ENCODE measurements at places on chromosomes 5 and 9.

GRCh38 chr5:53111139-53111538 lies 1.6 kb upstream of the MOCS2 start:
- no peak for DNase-seq

DNA sequence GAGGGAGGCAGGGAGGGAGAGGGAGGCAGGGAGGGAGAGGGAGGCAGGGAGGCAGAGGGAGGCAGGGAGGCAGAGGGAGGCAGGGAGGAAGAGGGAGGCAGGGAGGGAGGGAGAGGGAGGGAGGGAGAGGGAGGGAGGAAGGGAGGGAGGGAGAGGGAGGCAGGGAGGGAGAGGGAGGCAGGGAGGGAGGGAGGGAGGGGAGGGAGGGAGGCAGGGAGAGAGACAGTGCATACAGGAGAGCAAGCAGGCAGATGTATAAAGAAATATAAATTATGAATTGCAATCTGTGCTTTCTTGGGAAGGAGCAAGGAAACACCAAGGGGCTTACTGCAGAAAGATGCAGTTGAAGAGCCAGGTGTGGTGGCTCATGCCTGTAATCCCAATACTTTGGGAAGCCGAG lies 147.2 kb upstream of the PANK3 start:
- no peak for DNase-seq

DNA sequence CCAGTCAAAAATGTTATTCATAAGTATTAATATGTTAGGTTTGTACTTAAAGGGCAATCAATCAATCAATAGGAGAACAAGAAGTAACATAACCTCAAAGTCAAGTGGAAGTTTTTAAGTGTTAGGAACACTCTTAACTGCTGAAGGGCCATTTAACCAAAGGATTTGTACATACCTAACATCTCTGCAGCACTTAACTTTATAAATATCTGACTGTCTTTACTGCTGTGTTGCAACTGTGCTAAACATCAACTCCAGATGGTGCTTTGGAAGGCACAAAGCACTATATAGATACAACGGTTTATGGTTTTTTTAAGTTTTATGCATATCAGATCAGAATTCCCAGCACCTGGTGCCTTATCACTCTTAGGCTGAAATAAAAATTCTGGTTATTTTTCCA lies 604.9 kb upstream of the PTGER4 start:
- DNase-seq, result no peak

- DNase-seq, result no peak
Observed at GRCh38 chr9:126498331-126498730, 115.4 kb upstream of the LMX1B start.

GRCh38 chr9:71680189-71680980 lies 87.9 kb downstream of the CEMIP2 start:
- no peak for DNase-seq

DNA sequence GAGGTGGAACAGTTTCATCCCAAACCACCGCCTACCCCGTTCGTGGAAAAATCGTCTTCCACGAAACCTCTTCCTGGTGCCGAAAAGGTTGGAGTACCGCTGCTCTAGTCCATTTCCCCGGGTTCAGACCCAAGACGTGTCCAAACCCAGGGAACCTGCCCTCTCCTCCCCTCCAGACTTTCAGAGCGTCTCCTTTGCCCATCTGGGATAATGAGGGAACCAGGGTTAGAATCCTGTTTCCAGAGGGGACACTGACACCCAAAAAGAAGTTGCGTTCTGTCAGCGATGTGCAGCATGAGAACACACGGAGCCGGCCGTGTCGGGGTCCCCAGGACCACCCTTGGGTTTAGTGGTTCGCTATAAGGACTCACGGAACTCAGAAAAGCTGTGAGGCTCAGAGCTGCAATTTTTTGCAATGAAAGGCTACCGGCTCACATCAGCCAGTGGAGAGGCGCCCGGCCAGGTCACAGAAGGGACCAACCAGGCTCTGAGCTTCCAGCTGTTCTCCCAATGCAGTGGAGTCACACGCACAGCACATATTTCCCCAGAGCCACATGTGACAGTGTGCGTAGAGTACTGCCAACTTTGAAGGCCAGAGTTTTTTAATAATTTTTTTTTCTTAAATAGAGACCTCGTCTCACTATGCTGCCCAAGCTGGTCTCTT lies 19.4 kb downstream of the LAMC3 start:
- DNase-seq, result no peak

GRCh38 chr5:54728588-54728915 lies 211.0 kb downstream of the SNX18 start:
- DNase-seq, result no peak

- no peak for DNase-seq
Observed at GRCh38 chr9:134208310-134208841, 44.0 kb upstream of the RNU6ATAC start.

- DNase-seq, result no peak
Observed at GRCh38 chr5:134492568-134492967, 32.9 kb upstream of the JADE2 start.

DNA sequence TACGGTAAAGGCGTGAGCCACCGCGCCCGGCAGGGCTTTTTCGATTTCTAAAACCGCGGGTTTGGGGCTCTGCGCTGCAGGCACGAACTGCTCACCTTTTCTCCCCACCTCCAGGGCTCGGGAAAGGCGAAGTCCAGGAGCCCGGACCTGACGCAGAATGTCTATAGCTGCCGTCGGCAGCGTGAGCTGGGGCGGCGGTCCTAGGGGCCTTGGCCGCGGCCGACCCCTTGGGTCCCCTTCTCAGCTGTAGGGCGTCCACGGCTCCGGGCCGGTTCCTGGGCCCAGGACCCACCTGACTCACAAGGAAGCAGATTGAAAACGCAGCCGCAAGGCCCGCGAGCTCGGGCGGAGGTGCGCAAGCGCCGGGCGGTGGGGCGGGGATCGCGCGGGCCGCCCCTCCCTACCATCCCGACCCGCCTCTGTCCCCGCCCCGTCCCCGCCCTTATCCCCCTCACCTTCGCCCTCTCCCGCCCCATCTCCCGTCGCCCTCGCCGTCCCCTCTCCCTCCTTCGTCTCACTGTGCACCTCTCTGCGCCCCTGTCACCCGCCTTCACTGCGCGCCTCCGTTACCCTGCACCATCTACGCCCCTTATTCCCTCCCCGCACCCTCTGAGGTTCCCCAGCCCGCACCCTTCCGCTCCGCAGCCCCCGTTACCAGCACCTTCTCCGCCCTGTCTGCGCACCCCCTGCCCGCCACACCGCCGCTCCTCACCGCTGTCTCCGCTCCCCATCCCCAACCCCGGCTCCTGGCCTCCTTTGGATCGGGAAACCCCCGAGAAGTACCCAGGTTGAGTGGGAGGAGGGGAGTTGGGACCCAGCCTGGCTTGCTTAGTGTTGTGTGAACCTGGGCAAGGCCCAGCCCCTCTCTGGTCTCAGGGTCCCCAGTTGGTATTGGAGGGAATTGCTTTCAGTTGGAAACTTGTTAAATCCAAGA lies at the start of gene HDHD3:
Gene HDHD3, minus strand, starts transcription at position 353 of the 934 bp plus-strand sequence. CDS start 2,632 bp downstream, outside the sequence.
- peak; percentile 66 for DNase-seq

- no peak for DNase-seq
Observed at GRCh38 chr5:6785161-6785860, 72.1 kb downstream of the TENT4A start.

DNA sequence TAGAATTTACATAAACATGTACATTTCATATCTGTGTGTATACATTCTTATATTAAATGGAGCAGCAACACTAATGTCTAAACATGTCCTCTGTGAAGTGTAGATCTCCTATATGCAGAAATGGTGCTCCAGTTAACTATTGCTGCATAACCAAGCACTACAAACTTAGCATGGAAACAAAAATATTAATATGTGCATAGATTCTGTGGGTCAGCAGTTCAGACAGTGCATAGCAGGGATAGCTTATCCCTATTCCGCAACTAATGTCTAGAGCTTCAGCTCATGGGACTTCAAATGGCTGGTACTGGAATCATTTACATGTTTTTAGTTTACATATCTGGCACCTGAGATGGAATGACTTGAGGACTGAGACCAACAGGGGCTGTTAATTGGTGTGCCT lies 652.1 kb downstream of the TLE4 start:
- DNase-seq, result no peak

DNA sequence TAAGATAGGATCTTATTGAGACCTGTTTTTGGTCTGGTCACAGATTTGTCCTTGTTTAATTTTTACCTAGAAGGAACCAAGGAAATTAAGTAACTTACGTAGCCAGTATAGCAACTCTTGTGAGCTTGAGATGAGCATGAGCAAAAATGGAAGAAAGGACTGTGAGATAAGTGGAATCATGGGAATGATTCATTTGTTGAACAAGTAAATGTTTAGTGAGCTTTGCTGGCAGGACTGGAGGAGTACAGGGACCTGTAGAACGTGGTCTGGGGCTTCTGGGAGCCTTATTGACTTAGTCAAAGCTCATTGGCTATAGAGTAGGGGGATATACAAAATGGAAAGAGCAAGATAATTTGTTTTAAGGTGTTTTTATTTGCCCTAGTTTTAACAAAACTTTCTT lies 3.0 kb downstream of the RAD23B start:
- DNase-seq, result no peak

DNA sequence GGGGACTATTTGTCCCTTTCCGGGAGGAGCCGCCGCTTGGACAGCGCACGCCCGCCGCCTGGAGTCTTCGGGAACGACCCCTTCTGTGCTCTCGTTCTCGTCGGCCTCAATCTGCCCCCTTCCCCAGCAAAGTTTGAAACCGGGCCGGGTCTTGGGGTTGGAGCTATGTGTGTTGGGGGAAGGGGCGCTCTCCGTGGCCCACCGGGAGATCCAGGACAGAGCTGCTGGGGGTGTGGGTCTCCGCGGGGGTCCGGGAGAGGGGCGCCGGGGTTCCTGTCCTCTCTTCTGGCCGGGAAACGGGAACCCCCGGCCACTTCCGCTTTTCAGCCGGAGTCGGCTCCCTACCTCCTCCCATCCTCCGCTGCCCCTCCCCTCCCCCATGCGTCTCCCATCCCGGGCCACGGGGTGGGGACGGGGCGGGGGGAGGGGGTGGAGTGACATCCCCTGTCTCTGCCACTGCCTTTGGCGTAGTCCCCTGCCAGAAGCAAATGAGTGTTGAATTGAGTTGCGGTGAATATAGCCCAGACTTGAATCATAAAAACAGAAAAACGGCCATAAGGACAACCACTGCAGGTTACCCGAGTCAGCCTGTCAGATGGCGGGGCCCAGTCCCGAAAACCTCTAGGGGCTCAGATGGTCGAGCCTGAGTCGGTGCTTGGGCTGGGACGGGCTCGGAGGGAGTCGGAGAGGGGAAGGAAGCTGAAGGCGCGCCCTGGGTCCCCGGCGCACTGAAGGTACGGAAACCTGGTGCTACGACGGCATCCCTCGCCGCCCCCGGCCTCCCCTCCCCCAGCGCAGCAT lies 1.1 kb downstream of the CPLX2 start:
- DNase-seq, result no peak

DNA sequence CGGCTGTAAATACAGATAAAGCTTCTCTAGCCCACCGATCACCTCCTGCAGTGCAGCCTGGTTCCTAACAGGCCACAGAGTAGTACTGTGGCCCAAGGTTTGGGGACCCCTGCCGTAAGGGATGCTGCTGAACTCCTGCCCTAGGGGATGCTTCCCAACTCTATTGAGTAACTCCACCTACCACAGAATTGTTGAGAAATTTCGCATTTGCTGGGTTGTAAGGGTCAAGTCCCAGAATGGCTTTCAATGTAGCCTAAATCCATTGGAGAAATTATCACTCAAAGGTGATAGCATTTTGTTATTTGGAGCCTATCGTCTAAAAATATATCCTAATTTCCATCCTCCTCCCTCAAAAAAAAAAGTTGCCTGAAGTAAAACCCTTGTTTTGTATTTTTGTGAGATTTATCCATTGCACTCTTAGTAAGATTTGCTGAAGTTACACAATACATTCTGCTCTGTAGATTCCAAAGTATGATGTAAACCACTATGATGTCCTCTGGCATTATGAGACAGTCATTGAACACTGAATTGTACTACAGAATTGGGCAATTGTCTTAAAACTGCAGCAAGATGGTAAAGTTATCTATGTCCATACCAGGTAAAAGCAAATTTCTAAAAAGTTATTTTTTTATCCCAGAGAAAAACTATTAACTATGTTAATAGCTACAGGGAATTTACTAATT lies 14.0 kb downstream of the ACTBL2 start:
- DNase-seq, result no peak

DNA sequence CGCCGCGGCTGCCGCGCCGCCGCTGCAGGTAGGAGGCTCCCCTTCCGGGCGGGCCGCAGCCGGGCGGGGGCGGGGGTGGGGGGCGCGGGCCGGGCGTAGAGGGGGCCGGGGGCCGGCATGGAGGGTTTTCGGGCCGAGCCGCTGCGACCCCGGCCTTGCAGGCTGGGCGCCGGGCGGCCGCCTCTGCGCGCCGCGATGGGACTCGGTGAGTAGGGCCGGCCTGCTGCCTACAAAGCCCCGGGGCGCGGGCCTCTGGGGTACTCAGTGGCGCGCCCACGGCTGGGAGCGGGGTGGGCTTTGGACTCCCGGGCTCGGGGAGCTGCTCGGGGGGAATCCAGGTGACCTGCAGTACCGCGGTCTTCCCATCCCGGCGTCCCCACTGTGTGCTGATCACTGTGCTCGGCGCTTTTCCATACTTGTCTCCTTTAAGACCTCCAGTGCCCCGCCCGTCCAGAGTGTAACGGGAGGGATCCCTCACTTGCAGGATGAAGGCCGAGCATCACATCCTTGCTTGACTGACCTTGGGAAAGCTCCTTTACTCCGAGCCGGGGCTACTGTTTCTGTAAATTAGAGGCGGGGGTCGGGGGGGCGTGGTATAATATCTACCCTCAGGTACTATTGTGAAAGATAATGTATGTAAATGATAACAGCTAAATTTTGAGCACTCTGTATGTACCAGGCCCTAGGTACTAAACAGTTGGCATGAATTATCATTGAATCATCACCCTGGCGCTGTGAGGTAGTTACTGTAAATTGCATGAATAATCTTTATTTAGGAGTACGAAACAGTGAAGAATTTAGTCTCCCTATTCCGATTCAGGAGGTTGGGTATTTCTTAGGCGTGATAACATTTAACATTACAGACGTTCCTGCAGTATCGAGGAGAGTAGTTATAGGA lies 672 bp downstream of the MSANTD3 start:
- DNase-seq, result peak; percentile 0

DNA sequence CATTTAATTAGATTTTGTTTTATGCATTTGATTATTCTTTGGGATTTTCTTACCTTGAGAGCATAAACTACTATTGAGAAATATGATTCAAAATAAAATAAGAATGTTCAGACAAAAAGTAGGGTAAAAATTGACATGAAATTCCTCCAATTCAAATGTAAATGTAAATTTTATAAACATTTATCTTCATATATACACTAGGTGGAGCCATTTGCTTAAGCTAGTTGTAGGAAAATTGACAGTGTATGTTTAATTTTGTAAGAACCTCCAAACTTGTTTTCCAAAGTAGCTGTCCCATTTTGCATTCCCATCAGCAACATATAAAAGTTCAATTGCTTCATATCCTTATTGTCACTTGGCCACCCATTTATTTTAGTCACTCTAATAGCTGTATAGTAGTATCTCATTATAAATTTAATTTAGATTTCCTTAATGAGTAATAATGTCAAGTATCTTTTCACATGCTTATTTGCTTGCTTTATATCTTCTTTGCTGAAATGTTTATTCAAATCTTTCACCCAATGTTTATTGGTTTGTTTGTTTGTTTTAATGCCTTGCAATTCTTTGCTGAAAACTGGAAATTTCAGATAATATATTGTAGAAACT lies 37.6 kb upstream of the SLCO6A1 start:
- no peak for DNase-seq

Measured in stimulated activated CD4-positive, alpha-beta T cell treated with anti-CD3 and anti-CD28 coated beads, Interleukin-12 subunit alpha, Interleukin-12 subunit beta, amount 100 ng/mL, for 24 hours (primary cell).